CD4-positive, alpha-beta T cell treated with Interleukin-10 for 1 hour (primary cell): ENCODE measurements at places on chromosomes 5 and 9.
A peak's percentile ranks its signal among the peaks of the same experiment; 100 is the strongest.

DNA sequence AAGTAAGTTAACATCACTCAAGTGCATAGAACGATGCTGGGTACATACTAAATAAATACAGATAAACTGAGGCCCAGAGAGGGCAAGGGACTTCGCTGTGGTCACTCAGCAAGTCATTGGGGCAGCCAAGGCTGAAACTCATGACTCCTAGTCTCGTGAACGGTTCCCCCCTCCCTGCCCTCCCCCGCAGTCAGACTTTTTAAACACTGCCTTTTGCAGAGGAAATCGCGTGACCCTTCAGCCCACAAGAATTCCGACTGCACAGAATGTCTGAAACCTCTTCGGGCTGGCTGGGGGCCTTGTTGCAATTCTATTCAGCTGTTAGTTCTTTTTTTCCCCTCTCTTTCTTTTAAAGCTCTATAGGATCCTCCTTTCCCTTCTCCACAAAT, 28.1 kb downstream of the NEK6 start:
- DNase-seq, result peak; percentile 33

- DNase-seq, result no peak
Measured at GRCh38 chr5:41347569-41347968, 134.2 kb upstream of the C6 start.

- DNase-seq, result no peak
Measured at GRCh38 chr5:4969351-4969750, 170.8 kb upstream of the ADAMTS16 start.

- DNase-seq, result no peak
Measured at GRCh38 chr5:80540691-80541090, 29.4 kb downstream of the ANKRD34B start.

GRCh38 chr9:70411930-70412831, 2.3 kb downstream of the KLF9 start:
- peak; percentile 76 for DNase-seq
